SK-N-SH (cell line): ENCODE measurements at places on chromosomes 2 and 18. TPM values are rescaled to one million over a fixed set of nuclear protein-coding genes. Genes with fewer than 3 reads are reported as not detected.

GAREM1 gene
- 2.8 and 3.3 TPM in 2 replicates for polyA plus RNA-seq

PIEZO2 gene
- not detected in 2 replicates for polyA plus RNA-seq

OR6B2 gene
- not detected in 2 replicates for polyA plus RNA-seq

HOXD11 gene
- not detected in 2 replicates for polyA plus RNA-seq

GRCh38 chr18:63987743-63988142 is 17.9 kb downstream of the SERPINB8 start:
- no peak overlapping the region for H3K4me3 ChIP-seq
- DNase-seq = no peak
- no peaks in the 10 kb centered on the region; the same call in 1 of the 2 replicates for H3K36me3 ChIP-seq
- no peak overlapping the region for H3K27ac ChIP-seq
- H3K27me3 ChIP-seq = no peaks in the 10 kb centered on the region

GRCh38 chr2:40737180-40737579 is 285.3 kb upstream of the SLC8A1 start:
- no peaks in the 10 kb centered on the region for H3K27me3 ChIP-seq
- no peak overlapping the region for H3K27ac ChIP-seq
- no peaks in the 10 kb centered on the region for H3K36me3 ChIP-seq
- no peak for DNase-seq
